GM20000 (cell line): ENCODE measurements at places on chromosomes 6 and 20.

DNA sequence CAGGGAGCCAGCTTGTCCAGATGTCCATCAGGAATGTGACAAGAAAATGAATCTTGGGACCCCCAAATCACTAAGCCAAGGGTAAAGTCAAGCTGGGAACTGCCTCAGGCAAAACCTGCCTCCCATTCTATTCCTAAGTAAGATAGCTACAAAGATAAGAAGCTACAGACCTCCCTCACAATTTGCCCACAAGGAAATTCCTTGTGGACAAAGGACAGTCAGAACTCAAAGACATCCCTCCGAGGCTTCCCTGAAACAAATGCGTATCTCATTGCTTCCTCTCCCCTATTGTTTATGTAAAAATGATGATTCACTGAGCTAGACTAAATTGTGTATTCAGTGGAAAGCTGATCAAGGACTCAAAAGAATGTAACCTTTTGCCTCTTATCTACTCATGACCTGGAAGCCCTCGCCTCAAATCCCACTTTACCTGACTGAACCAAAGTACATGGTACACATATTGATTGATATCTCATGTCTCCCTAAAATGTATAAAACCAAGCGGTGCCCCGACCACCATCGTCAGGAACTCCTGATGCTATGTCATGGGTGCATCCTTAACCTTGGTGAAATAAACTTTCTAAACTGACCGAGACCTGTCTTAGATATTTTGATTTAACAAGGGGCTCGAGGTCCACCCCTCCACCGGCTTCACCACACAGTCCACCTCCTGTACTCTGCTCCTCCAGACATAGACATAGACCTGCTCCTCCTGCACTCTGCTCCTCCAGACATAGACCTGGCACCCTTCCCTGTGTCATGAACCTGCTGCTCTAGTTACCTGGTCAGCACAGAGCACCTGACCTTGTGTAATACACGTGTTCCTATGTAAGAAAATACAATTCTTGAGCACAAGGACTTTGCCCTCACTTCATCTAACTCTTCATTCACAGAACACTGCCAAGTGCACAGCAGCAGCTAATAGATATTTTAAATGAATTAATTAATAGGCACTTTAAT lies 81.4 kb downstream of the WDR27 start:
- DNase-seq, result no peak

GRCh38 chr6:90650041-90650940 lies 63.4 kb upstream of the MAP3K7 start:
- DNase-seq, result no peak

DNA sequence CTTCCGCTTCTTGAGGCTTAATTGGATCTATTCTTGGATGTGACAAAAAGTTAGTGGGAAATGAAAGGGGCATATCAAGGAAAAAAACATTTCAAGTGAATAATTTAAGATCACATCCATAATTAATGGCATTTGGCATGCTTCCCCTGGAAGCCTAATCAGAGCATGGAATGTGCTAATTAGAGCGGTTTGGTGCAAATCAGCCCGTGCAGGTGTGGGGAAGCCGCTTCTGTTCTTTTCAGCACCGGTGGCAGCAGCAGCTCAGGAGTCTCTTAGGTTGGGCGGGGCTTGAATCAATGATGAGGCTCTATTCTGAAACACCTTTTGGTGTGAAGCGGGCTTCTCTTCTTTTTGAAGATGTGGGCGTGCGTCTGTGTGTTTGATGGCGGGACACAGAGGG lies 301.2 kb downstream of the LRFN2 start:
- no peak for DNase-seq

DNA sequence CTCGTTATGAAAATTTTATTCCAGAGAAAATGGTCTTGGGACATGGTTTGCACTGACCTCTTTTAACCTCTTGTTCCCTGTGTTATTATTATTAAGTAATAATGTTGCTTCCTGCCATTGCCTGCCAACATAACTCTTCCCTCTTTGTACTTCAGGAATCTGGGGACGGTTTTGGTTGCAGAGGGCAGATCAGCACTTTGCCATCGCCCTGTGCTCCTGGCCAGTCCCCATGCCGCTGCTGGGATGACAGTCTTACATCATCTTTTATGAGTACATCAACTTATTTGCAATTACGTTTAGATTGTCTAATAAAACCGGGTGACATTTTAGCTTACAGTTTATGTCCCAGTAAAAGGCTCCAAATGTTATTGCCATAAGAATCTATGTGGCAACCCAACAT lies 157.2 kb downstream of the CDH26 start:
- no peak for DNase-seq

- DNase-seq, result peak; percentile 33
Measured at GRCh38 chr20:29296256-29297230, 1960.9 kb upstream of the DEFB115 start.

DNA sequence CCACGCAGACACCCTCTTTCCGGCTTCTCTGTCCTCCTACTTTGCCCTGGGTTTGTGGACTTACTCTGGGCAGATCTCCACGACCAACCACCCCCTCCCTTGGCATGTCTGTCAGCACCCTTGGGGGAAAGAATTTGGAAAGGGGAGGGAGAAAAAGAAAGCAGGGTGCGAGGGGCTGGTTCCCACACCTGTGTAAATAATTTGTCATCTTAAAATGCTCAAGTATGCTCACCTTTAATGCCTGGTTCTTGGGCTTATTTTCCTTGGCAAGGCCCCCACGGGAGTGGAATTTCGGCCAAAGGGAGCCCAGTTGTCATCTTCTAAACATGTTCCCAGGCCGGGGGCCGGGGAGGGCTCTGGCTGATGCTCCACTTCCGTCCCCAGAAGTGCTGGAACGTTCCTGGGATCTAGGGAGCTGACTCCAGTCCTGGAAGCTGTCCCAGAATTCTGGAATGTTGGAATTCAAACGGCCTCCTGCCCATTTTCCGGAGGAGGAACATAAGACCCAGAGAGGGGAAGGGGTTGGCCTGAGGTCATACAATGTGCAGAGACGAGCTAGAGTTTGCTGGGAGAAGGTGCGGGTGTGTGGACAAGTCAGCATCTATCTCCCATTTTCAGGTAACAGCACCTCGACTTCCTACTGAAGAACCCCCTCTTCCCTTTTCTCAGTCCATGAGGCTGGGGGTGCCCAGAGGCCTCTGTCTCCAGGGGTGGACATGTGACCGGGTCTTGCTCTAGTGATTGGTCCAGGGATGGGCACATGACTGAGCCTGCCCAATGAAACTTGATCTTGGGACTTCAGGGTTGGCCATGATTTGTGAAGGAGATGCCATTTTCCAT lies 122.3 kb downstream of the CEBPB start:
- no peak for DNase-seq

GRCh38 chr6:106757267-106757666 lies 127.9 kb downstream of the QRSL1 start:
- no peak for DNase-seq

DNA sequence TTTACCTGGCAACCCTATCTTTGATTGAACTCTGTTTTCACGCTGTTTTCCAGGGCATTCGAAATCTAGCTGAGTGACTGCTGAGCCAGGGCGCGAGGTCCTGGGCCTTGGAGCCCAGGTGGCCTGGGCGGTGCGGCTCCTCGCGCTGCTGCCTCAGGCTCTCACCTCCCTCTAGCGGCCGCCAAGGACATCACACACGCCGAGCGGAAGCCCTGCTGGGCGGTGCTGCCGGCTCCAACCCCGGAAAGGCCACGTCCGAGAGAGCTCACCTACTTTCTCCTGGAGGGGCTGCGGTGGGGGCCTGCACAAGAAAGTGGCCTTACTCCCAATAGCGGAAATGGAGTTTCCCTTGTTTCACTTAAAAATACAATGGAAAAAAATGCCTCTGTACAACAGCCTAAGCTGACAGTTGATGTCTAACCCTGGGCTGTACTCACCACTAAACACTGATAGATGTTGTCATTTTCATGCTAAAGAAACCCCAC lies 77.7 kb downstream of the ELOVL4 start:
- peak; percentile 84 for DNase-seq

DNA sequence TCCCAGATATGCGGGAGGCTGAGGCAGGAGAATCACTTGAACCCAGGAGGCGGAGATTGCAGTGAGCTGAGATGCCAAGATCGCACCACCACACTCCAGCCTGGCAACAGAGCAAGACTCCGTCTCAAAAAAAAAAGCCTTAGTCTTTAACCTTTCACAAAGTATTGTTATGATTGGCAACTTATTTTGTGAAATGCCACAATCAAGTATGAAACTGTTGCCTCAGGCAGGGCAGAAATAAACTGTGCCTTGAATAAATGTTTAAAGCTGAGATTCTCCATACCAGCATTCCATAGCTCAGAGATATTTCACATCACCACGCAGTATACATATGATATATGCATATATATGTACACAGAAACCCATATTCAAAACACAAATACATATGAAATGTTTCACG lies 120.1 kb upstream of the CCDC28A start:
- no peak for DNase-seq

- no peak for DNase-seq
Measured at GRCh38 chr6:120498711-120499110, 835.6 kb downstream of the TBC1D32 start.

DNA sequence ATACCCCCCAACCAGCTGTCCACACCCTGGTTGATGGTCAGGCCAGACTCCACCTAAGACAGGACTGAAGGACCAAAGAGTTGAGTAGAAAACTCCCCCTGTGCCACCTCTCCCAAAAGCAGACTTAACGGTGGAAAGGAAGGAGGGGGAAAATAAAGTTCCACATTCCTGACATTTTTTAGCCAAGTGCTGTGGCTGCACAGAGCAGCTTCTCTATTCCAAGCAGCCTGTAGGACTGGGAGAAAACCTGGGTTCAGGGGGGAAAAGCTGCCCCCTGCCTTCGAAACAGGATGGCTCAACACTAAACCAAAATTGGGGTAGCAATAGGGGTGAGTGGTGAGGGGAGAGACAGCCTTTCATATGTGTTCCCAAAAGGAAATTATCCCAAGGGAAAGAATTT lies 3.6 kb downstream of the TRAM2 start:
- DNase-seq, result no peak
